ENCODE measurements at places on chromosomes 5 and 9.

DNA sequence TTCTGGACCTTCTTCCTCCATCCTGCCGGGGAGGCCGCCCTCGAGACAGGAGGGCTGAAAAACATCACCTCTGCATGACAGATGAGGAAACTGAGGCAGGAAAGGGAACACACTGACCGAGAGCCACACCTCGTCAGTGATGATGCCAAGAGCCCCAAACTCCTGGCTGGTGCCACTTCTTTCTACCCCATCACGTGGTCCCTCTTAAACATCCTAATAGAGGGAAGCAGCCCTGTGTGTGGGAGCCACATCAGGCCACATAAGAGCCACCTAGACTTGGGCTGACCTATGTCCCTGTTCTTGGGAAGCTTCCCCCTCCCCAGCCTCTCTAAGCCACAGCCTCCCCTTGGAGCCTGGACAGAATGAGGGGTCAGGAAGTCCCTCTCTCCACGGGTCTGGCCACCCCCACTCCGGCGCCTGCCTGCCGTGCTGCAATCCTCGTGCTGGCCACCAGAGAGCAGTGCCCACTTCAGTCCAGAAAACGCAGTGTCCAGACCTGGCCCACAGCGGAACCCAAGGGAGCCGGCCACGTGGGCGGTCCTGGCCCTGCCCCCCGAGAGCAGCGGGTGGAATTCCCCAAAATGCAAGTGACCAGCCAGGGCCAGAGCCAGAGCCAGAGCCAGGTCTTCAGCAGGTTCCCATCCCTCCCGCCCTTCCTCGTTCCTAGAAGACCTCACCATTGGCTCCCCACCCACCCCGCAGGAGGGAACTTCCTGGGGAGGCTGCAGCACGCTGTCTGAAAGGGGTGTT is 54.7 kb upstream of the SARDH start:
- DNase-seq, result peak; percentile 11

DNA sequence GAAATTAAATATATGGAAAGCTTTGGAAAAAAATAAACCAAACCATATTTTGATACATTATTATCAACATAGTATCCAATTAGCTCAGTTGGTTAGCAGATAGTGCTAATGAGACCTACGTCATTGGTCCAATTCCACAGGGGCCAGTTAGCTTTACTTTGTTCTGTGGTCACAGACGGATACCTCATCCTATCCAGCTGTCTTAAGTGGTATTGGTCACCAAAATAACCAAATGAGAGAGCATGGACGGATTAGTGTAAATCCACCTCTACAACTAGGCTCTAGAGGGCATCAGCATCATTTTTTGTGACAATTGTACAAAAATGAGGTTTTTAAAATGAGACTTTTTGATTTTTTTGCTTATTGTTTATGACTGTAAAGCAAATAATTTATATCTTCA is 364.2 kb downstream of the KIAA0825 start:
- no peak for DNase-seq

GRCh38 chr9:110251212-110251611 is 5.1 kb downstream of the TXN start:
- no peak for DNase-seq

GRCh38 chr5:77844373-77844622 is 68.2 kb upstream of the TBCA start:
- no peak for DNase-seq

DNA sequence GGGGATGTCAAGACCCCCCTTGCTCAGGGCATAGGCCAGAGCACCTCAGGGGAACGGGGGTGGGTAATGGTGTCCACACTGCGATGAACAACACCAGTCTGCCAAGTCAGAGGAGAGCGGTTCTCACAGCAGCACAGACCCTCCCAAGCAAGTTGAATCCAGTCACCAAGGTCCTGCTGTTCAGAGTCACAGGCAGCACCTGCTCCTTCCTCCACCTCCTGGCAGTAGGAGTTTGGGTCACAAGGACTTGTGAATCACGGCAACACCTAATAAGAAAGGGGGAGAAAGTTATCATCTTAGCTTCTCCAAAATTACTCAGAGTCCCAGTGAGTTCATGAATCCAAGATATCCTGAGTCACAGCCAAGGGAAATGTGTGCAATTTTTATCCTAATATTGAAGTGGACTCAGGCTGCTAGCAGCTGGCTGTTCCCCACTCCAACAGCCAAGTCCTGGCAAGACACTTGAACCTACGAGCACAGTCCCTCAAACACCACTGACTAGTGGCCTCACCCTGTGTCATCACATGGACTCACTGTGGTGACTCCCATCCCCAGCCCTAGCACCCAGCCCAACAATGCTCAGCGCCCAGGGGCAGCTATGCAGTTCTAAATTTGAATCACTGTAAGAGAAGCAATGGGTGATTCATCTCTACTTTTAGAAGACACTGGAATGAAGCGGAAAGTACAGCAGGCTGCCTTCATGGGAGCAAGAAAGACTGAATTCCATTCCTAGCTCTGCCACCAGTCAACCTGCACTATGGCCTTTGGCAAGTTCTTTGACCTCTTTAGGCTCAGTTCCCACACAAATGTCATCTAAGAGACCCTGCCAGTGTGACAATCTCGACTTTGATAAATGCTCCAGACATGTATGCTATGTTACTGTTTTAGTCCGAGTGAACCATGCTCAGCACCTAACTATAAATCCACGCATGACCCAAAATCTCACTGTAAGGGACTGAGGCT is 113.7 kb downstream of the KLHL3 start:
- no peak for DNase-seq

GRCh38 chr5:170560938-170561337 is 57.1 kb downstream of the KCNIP1 start:
- no peak for DNase-seq
